AG09309 (cell line): ENCODE measurements at places on chromosomes 5 and 9.

DNA sequence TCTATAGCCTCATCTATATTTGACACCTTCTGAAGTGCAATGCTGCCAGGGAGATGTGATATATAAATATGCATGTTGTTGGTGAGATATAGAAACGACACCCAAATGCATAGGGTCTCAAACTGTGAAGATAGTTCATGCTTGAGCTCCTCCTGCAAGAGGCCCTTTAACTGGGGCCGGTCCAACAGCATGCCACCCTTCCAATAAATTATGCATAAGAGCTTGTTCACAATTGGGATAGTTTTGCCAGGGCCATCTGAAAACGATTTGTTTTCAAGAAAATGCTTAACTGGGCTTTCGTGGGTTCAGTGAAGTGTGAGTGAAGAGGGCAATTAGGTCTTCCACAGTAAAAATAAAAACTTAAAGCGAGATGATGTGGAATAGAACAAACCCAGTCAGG, 424.2 kb upstream of the WWC1 start:
- DNase-seq: no peak

- no peak for DNase-seq
Observed at GRCh38 chr5:121853850-121854249, 2.2 kb downstream of the FTMT start.

DNA sequence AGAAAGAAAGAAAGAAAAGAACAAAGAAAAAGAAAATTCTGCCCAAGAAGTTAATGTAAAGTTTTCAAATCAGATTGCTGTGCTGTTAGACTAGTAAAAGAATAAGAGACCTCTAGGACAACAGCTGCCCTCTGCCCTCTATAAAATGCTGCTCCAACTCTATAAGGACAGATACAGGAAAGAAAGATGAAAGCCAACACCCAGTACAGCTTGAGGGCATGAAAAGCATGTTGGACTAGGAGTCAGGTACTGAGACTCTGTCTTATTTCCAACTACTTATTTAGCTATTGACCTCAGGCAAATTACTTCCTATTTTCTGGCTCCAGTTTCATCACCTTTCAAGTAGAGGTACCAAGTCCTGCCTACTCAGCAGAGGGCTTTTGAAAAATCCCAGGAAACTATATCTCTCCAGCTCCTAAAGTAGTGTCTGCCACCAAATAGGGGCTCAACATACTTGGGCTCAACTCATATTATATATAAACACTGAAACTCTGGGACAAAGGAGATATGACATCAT, 5.7 kb downstream of the HBEGF start:
- DNase-seq: no peak

- DNase-seq: no peak
Observed at GRCh38 chr9:111195766-111196165, 134.3 kb downstream of the OR2K2 start.

DNA sequence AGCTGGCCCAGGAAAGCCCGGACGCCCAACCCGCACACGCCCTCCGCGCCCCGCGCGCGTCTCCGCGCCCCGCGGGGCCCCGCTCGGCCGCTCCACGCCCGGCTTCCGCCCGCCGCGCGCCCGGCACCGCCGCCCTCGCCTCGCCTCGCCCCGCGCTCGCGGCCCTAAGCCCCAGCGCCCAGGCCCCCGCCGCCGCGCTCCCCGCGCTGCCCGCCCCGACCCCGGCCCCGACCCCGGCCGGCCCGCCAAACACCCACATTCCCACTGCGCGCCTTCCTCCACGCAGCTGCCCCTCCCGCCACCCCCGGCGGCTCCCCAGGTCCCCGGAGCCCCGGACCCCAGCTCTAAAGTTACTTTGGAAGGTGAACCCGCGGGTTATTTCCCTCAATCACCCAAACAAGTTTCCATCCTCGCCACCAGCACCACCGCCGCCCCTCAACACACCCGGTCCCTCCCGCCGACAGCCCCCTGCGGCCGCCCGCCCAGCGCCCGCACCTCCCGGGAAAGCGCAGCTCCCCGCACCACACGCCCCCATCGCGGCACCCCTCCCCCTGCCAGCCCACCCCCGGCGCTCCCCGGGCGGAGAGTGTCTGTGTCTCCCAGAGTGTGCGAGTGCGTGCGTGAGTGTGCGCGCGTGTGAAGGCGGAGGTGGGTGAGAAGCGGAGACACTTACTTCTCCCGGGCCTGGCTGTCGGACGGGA, 439 bp downstream of the SSBP2 start:
- no peak for DNase-seq

GRCh38 chr9:106677374-106677773, 185.6 kb upstream of the ZNF462 start:
- no peak for DNase-seq
